ENCODE measurements at places on chromosomes 7 and 10.
A peak's percentile ranks its signal among the peaks of the same experiment; 100 is the strongest.

- no peak for DNase-seq
These were observed 58.2 kb upstream of the PDGFA start for GRCh38 chr7:577741-578370.

- DNase-seq, result no peak
These were observed 25.8 kb upstream of the PDGFA start for GRCh38 chr7:545470-545869.

DNA sequence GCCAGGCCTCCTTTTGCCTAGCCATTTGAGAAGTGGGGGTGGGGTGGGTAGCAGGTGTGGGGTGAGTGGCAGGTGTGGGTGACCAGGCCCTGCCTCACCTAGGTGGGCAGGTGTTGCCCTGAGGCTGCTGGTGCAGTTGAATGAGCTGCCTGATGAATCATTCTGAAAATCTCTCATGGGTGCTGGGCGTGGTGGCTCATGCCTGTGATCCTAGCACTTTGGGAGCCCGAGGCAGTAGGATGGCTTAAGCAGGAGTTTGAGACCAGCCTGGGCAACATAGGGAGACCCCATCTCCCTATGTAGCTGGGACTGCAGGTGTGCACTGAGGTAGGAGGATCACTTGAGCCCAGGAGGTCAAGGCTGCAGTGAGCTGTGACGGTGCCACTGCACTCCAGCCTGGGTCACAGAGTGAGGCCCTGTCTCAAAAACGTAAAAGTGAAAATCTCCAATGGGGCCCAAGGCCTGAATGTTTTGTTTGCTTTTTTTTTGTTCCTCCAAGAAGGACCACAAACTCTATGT lies 17.7 kb downstream of the TSPAN14 start:
- no peak for DNase-seq

- no peak for DNase-seq
These were observed 154.4 kb upstream of the C7orf33 start for GRCh38 chr7:148436135-148436534.

DNA sequence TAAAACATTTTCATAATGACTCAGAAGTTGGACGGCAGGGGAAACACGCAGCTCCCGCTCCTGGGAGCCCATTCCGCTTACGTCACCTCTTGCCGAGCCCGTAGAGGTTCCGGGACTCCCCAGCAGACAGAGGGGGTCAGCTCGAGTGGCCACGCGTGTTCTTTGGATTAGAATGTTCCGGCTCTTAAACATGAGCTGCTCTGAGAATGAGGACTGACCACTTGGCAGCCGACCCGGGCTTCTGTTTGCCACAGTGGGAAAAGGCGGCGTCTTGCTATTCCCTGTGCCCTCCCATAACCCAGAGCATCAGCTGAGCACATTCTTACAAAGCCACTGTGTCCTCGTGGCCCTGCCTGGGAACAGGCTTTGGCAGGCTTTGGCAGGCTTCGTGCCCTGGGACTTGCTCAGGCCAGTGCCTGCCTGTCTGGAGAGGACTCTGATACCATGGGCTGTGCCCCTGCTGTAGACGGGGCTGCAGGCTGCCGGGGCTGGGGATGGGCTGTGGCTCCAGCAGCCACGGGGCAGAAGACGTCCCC lies 40.1 kb downstream of the PFKP start:
- no peak for DNase-seq

DNA sequence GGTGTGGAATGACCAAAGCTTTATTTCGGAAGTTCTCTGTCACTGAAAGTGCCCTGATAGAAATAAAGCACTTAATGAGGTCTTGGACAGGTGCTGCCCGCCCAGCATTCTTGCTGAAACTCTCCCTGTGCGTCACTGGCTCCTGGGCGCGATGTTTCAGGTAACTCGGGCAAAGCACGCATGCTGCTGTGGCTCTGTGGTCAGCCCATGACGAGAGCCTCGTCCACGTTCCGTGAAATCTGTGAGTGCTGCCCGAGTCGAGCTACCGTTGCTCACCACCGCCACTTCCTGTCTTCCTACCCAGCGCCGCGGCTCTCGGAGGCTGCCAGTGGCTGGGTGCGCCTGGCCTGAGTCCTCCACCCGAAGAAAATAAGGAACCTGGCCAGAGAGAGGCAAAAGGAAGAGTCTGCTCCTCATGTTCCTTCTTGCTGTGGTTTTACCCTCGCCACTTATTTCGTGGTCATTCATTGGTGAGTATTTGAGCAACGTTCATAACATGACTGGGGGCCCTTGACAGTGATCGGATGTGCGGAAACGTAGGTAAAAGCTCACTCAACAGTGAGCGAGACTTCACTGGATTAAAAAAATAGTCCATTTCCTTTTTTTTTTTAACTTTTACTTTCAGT lies 95.5 kb downstream of the MAP3K8 start:
- DNase-seq, result peak; percentile 81

GRCh38 chr10:14618674-14619073 lies 156.0 kb downstream of the FAM107B start:
- no peak for DNase-seq

DNA sequence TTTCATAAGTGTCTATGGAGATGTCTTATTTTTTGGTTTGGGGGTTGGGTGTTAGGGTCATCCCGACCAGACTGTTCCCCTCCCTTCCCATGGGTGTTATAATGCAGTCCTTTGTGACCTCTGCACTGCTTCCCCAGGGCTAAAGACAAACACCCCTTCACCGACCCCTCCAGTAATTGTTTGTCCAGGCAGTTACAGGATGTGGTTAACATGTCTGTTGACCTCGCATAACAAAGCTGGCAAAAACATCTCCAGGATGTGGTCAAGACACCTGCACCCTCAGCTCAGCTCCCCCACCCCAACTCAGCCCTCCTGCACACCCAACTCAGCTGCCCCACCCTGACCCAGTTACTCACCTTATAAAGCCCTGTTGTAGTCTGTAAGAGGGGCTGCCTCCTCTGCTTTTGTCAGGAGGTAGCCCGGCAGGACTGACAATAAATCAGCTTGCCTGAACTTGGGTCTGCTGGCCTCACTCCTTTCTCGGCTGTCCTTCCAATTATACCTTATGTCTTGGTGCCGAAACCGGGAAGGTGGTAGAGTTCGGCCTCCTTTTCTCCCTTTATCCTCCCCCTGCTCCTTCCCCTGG lies 102.2 kb downstream of the ZNF92 start:
- peak; percentile 32 for DNase-seq

DNA sequence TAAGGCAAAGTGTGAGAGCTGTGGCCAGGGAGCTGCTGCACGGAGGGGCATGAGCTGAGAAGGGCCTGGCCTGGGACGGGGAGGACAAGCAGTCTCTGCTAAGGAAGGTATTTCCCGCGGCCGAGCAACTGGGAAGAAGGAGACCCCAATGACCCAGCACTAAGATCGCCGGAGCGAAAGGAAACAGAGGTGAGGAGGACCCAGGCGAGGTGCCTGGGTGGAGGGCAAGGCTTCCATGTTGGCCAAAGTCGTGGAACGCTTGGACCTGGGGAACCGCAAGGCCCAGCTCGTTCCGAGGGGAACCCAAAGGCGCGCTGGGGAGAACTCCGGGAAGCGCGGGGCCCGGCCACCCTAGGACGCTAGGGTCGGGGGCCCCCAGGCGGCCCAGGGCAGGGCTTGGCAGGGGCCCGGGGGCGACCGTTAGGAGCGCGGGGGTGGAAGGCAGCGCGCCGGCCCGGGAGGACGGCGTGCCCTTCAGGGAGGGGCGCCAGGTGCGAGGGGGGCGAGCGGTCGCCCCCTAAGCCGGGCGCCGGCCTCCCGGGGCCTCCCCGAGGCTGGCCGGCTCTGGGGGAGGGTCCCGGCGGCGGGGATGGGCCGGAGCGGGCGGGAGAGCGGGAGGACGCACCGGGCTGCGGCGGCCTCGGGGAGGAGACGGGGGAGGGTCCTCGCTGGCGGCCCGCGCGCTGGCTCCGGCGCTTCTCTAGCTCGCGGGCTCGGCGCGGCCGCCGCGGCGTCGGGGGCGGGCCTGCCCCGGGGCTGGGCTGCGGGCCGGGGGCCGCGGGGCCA lies 545 bp downstream of the GIGYF1 start:
- DNase-seq, result no peak

DNA sequence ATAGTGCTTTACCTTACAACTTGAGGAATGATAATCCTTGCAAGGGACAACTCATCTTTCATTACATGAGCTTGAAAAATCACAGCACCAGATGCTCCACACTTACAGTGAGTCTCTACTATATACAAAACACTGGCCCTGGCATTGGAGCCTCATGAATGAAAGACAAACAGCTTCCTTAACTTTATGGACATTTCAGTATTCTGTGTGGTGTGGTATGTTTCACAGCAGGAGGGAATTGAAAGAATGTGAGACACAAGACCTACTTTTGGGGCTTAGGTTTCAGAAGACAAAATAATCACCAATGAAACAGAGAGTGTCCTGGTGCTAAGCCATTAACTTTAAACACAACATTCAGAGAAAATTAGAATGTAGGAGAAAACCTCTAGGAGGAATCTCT lies 1249.6 kb downstream of the XPNPEP1 start:
- no peak for DNase-seq

- DNase-seq, result no peak
These were observed 101.2 kb downstream of the MPP7 start for GRCh38 chr10:28201410-28202400.

DNA sequence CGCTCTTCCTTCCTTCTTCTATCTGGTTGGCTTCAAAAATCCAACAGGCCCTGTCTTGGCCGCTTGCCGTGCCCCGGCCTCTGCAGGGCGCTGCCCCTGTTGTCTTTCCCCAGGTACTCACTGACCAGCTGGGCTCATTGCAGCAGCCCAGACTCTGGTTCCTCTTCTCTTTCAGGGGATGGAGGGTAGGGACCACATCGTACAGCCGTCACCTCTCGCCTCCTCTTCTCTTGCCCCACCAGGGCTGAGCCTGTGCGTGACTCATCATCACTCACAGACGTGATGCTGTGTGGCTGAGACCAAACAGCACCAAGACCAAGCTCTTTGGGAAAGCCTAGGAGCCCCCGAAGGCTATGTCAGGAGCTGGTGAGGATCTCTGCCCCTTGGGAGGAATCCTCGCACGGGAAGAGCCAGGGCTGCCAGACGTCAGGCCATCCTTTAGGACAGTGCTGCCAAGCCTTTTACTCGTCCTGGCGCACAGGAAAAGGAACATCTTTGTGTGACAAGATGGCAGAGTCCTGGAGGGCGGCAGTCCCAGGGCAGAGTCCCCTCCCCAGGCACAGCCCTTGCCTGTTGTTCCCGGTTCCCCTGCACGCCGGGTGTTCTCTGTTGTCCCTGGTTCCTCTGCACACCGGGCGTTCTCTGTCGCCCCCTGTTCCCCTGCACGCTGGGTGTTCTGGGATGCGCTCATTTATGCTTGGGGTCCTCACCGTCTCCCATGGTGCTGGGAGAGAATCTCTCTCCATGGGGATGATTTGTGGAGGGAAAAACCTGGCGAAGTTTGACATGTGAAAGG lies 188.5 kb upstream of the SHH start:
- DNase-seq, result no peak

DNA sequence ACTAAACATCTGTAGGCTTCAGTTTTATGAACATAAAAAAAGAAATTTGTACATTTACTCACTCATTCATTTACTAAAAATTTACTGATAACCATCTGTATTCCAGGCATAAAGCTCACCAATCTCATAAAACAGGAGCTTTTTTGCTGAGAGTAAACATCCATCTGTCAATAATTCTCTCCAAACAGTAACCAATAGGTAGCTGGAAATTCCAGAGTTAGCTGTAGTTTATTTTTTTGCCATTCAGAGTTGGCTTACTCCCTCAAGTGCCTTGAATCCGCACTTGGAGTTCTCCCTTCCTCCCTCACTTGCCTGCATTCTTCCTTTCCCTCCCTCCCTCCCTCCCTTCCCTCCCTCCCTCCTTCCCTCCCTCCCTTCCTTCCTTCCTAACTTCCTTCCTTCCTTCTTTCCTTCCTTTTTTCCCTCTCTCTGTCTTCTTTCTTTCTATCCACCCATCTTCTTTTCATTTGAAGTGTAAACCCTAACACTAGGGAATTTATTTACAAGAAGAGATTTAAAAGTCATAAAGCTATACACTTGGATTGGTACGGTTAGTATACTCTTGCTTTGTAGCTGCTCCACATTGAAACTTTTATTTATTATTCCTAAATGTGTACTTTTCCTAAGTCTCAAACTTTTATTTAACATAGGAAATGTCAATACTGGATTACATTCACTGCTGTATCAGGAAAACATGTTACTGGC lies 44.6 kb upstream of the BICC1 start:
- no peak for DNase-seq

DNA sequence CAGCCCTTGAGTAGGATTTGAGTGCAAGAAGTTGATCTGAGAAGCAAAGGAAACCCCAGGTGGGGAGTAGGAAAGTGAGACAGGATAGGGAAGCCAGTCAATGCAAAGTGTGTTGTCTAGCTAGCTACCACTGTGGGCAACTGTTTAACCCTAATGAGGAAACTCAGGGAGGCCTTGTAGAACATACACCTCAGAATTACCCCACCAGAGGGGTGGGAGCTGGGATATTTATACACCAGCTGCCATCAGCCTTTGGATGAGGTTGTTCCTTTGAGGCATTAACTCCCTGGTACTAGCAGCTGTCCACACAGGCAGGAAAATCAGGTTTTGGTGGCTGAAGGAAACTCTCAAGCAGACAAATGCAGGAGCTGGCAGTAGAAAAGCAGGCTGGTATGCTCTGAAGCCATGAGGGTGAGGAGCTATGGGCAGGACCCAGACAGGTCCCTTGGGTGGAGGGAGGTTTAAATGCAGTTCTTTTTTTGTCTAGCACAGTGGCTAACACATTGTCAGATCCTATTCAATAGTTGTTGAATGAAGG lies 60.1 kb upstream of the ARID5B start:
- DNase-seq, result no peak

- DNase-seq, result no peak
These were observed 2.9 kb downstream of the SFXN4 start for GRCh38 chr10:119162452-119163092.

DNA sequence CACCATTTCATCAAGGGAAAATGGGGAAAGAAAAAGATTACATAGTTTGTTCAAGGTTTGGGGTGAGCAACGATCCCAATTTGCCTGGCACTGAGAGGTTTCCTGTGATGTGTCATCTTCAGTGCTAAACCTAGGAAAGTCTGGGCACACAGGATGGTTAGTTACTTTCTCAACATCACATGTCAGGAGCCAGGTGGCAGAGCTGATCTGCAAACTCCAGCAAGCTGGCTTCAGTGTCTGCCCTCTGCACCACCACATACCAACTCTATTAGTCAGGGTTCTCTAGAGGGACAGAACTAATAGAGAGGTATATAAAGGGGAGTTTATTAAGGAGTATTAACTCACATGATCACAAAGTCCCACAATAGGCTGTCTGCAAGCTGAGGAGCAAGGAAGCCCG lies 11.3 kb downstream of the ADAM12 start:
- DNase-seq, result no peak

DNA sequence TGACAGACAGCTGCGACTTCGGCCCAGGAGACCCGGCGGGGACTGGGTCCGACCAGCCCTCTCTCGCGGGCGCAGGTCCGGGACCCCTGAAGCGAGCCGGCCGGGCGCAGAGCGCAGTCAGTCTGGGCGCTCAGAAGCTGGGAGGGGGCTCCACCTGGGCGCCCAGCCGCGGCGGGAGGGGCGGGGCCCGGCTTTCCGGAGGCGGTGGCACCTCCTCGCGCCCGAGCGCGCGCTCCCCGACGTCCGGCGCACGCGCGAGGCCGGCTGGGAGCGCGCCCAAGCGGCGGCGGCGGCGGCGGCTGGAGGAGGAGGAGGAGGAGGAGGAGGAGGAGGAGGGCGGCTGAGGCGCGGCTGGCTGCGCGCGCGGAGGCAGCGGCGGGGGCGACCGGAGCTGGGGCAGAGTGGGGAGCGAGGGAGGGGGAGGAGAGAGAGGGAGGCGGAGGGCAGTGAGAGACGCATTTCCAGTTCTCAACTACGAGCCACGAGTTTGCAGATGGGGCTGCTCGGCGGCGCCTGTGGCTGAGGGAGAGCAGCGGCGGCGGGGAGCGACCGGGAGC lies at the start of gene PALS2:
PALS2 (plus strand) TSS at position 456 of the 557 bp plus-strand sequence. CDS start 50,216 bp downstream, outside the sequence.
- DNase-seq, result peak; percentile 81
